Bronchial smooth muscle cell (primary cell): ENCODE measurements at places on chromosomes 16 and 17. TPM values are rescaled to one million over a fixed set of nuclear protein-coding genes. Genes with fewer than 3 reads are reported as not detected.

The ADAMTS18 gene
- total RNA-seq: under 0.01 TPM in 1 of 2 replicates, not detected in the other

The MPP2 gene
- 3.6 and 5.8 TPM in 2 replicates for total RNA-seq

The ZFP90 gene
- total RNA-seq: 18.6 and 24.7 TPM in 2 replicates

The CA4 gene
- 0.09 TPM in 1 of 2 replicates, not detected in the other for total RNA-seq

The KRT23 gene
- total RNA-seq: 0.16 and 1.1 TPM in 2 replicates
